Hair follicular keratinocyte (primary cell): ENCODE measurements at places on chromosomes 1 and 21. TPM values are rescaled to one million over a fixed set of nuclear protein-coding genes. Genes with fewer than 3 reads are reported as not detected.

The LINGO4 gene
- total RNA-seq = not detected in 2 replicates

The KCNJ10 gene
- total RNA-seq = not detected in 2 replicates

The SLC5A9 gene
- not detected in 2 replicates for total RNA-seq

The MNDA gene
- total RNA-seq = not detected in 2 replicates

The NECTIN4 gene
- total RNA-seq = 0.23 and 2.9 TPM in 2 replicates

The RAB7B gene
- 28.8 and 48.5 TPM in 2 replicates for total RNA-seq

The HNRNPCL1 gene
- total RNA-seq = not detected in 2 replicates

The PLA2G2A gene
- total RNA-seq = not detected in 2 replicates

The CACYBP gene
- total RNA-seq = 71.0 and 203 TPM in 2 replicates

The YRDC gene
- 29.6 and 33.6 TPM in 2 replicates for total RNA-seq

The SH2D1B gene
- total RNA-seq = not detected in 2 replicates

The CPT2 gene
- total RNA-seq = 21.4 and 22.2 TPM in 2 replicates

The HSF2BP gene
- total RNA-seq = 2.6 TPM in 2 replicates

The TMPRSS3 gene
- not detected in 2 replicates for total RNA-seq

The GRIK1 gene
- not detected in 2 replicates for total RNA-seq

The BTF3L4 gene
- 42.2 and 60.2 TPM in 2 replicates for total RNA-seq

The SPRR4 gene
- not detected in 2 replicates for total RNA-seq

The CFHR4 gene
- total RNA-seq = not detected in 2 replicates

The LCE1C gene
- 1.1 and 9.9 TPM in 2 replicates for total RNA-seq

The CR1 gene
- not detected in 2 replicates for total RNA-seq

The LHX8 gene
- not detected in 2 replicates for total RNA-seq

The FCAMR gene
- total RNA-seq = not detected in 2 replicates

The PDPN gene
- total RNA-seq = 65.3 and 81.1 TPM in 2 replicates

The GBP4 gene
- under 0.01 and 0.04 TPM in 2 replicates for total RNA-seq

The ZNF691 gene
- 6.0 and 6.2 TPM in 2 replicates for total RNA-seq

The SPRR2G gene
- total RNA-seq = not detected in 2 replicates

The DNASE2B gene
- not detected in 2 replicates for total RNA-seq

The TLCD4 gene
- total RNA-seq = 0.08 TPM in 1 of 2 replicates, not detected in the other

The PTGS2 gene
- 43.9 and 50.3 TPM in 2 replicates for total RNA-seq
